ENCODE measurements at places on chromosomes 7 and 10.

GRCh38 chr10:101079874-101080273 is 18.1 kb downstream of the KAZALD1 start:
- DNase-seq, result no peak

- no peak for DNase-seq
Observed at GRCh38 chr7:31125171-31125570, 73.1 kb downstream of the ADCYAP1R1 start.

DNA sequence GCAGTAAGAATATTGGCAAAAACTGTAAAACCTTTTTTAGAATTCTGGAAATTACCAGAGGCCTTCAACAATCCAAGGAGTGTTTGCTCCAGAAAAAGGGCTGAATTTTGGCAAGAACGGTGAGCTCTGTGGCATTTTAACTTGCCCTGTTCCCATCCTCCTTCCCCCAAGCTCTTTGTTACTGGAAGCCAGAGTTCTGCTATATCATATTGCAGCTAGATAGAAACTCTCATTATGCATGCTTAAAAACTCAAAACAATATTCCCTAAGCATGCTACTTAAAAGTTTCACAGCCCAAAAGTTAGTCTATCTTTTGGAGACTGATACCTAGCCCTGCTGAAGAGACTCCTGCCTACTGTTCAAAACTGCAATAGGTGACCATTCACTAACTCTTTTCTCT is 70.6 kb upstream of the GPR37 start:
- no peak for DNase-seq

GRCh38 chr7:39896840-39897239 is 53.2 kb upstream of the CDK13 start:
- no peak for DNase-seq

- no peak for DNase-seq
Observed at GRCh38 chr10:92492748-92493240, 81.1 kb downstream of the IDE start.

- no peak for DNase-seq
Observed at GRCh38 chr7:134899729-134900128, 86.6 kb upstream of the AGBL3 start.

- no peak for DNase-seq
Observed at GRCh38 chr10:9792181-9792580, 1225.5 kb upstream of the CELF2 start.

GRCh38 chr10:97153270-97153850 is 32.4 kb downstream of the SLIT1 start:
- DNase-seq, result no peak

- DNase-seq, result peak; percentile 96
Observed at GRCh38 chr10:79381804-79382221, 34.5 kb downstream of the PPIF start.

GRCh38 chr7:83159731-83160130 is 3.0 kb downstream of the PCLO start:
- no peak for DNase-seq

DNA sequence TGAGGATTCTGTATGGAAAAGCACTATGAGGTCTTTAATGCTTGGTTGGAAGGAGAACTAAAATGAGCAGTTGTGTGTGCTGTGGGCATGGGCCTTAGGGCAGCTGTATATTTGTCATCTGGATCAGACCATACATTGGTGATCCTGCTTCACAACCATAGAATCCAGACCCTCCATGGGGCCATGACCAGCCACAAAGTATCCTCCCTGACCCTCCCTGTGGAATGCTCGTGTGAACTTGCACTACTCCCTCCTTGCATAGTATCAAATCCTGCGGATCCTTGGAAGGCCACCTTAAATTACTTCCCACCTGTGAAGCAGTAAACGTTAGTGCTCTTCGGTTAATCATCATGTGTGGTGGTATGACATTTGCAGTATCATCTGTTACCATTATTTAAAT is 67.1 kb downstream of the BMPR1A start:
- no peak for DNase-seq

GRCh38 chr10:132957981-132958882 is 15.9 kb upstream of the CFAP46 start:
- no peak for DNase-seq

GRCh38 chr7:13860734-13861133 is 128.7 kb downstream of the ETV1 start:
- DNase-seq, result no peak

DNA sequence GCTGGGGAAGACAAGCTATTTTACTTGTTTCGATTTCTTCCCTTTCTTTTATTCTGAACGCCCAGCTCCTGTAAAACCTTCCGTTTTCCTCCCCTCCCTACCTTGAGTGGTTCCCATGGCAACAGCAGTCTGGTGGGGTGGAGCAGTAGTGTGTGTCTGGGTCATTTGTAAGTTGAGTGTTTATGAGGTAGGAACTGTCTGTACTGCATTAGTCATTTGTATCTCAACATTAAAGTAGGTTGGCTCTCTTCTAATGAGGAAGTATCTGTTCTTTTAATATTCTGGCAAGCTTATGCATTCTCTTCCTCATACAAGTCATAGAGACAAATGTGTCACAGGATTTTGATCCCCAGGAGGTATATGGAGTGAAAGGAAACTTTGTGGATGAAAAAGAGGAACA is 85.3 kb upstream of the CCDC6 start:
- DNase-seq, result no peak
